ENCODE measurements at places on chromosomes 7 and 10.

GRCh38 chr10:50497758-50498157 is 126.0 kb downstream of the SGMS1 start:
- no peak for DNase-seq

- DNase-seq = no peak
Observed at GRCh38 chr7:135023622-135024021, 37.3 kb downstream of the AGBL3 start.

DNA sequence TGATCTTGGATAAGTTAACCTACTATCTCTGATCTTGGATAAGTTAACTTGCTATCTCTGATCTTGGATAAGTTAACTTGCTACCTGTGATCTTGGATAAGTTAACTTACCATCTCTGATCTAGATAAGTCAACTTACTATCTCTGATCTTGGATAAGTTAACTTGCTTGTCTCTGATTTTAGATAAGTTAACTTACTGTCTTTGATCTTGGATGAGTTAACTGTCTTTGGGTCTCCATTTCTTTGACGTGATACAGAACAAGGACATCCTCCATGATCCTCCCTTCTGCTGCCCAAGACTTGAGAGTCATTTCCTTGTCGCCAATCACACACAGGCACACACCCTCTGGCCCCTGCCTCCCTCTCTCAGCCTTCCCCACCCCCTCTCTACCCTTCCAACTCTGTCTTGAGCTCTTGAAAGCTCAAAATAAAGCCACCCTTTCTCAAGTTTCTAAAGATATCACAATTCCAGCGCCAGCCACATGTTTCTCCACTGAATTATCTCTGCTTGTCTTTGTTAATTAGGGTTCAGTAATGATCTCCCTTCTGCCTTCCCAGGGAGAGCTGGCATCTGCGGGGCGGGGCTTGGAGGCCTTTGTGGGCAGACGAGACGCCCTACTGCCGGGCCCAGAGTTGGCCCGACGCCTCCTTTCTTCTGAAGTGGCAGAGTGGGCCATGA is 85.1 kb upstream of the GTF2I start:
- no peak for DNase-seq

- DNase-seq = no peak
Observed at GRCh38 chr10:132113206-132113605, 47.5 kb downstream of the JAKMIP3 start.

DNA sequence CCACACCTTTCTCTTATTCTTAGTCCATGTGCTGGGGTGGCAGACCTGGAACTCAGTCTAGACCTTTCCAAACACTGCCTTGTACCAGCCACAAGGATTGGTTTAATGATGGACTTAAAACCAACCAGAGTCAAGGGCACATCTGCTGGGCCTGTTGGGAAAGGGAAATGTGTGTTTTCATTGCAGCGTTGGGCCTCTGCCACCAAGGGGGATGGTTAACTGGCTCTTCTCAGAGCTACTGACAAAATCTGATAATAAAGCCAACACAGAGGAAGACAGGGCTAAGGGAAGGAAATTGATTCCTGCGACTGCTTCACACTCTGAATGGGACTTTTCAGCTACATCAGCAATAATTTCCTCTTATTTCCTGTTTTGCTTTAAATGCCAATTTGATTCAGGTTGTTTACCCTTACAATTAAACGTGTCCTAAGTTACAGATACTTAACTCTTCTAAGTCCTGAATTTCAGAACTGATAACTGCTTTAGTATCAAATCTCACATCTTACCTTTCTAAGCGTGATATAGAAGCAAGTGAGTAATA is 68.4 kb upstream of the MALRD1 start:
- no peak for DNase-seq

- DNase-seq = no peak
Observed at GRCh38 chr7:129122751-129123509, 21.6 kb upstream of the TSPAN33 start.

DNA sequence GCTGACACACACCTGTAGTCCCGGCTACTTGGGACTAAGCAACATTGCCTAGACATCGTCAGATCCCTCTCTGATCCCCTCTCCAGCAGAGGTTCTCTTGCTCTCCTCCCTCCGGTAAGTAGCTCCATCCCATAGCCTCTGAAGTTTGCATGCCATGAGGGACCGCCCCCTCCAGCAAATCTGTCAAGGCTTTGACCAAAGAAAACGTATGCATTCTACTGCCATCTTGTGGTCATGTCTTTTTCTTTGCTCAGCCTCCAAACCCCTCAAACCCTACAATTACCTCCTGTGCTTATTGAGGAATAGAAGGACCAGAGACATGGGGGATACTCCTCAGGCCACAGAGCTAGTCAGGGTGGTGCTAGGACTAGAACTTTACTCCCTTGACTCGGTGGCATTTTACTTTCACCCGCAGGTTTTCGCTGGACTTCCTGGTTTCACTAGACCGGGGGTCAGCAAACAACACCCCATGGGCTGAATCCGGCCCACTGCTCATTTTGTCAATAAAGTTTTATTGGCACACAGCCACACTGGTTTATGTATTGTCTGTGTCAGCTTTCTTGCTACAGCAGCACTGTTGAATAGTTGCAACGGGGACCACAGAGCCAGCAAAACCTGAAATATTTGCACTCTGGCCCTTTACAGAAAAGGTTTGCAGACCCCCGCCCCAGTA is 202.6 kb upstream of the FOXK1 start:
- no peak for DNase-seq
